Lung microvascular endothelial cell (primary cell): ENCODE measurements at places on chromosomes 3 and 15.

GRCh38 chr15:42741710-42742109, 4.8 kb upstream of the CDAN1 start:
- DNase-seq, result no peak

GRCh38 chr15:81281456-81281735, 42.5 kb downstream of the STARD5 start:
- DNase-seq, result no peak

GRCh38 chr3:124759666-124760401, 29.6 kb downstream of the UMPS start:
- no peak for DNase-seq

DNA sequence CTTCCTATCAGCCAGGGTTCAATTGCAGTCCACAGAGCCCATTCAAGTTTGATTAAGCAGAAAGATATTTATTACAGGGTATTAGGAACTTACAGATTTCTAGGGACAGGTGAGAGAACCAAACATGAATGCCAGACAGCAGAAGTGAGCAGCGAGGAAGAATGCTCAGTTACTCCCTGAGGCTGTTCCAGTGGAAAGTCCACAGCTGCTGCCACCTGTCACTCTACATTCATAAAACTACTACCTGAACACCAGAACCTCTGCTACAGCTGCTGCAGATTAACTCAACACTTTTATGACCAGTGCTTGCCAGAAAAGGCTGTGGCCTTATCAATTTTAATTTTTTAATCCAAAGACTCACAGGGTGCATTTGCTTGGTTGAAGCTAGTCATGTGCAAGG, 325.4 kb upstream of the ONECUT1 start:
- DNase-seq, result no peak

DNA sequence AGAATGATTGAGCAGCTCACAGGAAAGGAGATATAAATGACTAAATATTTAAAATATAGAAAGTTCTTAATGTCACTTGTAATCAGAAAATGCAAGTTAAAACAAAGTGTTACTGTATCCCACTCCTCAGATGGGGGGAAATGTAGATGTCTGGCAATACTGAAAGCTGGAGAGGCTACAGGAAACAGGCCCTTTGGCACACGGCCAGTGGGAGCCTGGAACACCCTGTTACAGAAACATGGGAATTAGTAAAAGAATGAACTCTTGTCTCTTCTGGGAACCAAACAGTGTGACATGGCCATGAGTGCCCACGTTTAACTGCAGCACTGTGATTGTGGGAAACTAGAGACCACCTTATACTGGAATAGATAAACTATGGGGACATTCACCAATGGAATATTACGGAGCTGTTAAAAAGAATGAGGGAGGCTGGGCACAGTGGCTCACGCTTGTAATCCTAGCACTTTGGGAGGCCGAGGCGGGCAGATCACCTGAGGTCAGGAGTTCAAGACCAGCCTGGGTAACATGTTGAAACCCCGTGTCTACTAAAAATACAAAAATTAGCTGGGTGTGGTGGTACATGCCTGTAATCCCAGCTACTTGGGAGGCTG, 50.2 kb downstream of the CDCP1 start:
- peak; percentile 60 for DNase-seq

DNA sequence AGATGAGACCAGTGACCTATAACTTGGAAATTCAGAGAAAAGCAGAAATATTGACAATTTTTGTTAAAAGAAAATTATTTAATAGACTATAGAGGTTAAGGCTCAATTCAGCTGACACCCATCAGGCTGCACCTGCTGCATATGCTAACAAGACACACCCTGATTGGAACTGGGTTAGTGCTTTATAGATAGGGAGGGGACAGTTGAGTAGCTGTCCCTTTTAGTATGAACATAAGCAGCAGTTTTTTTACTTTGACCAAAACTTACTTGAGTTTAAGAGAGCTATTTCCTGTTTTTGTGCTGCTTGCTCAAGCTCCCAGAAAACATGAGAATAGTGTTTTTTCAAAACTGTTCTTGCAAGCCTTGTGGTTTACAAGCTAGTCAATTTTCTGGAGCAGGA, 292.6 kb downstream of the LRRC3B start:
- DNase-seq, result no peak

DNA sequence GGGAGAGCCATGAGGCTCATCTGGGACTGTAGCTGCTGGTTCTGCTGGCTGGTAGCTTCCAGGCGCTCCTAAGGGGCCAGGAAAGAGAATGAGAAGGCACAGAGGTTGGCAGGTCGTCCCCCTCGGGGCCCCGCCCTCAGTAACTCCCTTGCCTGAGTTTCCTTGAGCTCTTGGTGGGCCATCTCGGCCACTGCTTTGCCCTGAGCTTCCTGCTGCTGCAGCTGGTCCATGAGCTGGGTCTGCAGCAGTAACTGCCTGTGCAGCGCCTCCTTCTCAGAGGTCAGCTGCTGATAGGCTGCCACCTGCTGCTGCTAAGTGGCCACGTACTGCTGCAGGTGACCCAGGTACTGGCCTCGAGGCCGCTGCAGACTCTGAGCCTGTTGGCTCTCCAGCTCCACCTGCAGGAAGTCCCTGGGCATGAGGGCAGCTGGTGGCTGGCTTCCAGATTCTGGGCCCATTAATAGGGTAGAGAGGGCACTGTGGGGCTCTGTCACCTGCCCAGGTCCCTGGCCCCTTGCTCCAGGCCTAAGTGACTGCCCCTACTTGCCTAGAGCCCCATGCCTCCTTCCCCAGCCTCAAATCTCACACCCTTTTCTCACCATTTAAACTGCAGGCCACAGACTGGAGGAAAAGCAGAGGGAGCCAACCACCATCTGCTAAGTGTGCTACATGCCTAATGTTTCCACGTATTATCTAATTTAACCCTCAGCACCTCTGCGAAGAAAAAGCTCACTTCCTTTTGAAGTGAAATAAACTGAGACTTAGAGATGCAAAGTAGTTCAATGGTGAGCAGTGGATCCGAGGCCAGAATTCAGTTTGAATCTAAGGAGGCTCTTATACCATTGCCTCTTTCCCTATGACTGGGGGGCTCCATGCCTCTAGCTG, 10.8 kb upstream of the VPS33B start:
- DNase-seq, result peak; percentile 61

DNA sequence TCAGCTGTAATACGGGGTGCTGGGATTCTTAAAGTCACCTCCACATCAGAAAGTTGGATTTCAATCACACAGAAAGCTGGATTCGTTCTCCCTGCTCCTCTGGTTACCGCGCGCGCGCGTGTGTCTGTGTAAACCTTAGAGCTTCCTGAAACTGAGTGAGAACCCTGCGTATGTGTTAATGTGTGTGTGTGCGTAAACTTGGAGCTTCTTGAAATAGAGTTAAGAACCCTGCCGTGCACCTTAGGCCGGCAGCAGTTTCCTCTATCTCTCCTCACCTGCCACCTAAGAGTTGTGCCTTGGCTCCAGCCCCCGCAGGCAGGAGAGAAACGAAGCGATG, 531 bp downstream of the LZTFL1 start:
- peak; percentile 49 for DNase-seq

- no peak for DNase-seq
These were observed 29.8 kb downstream of the ACAN start for GRCh38 chr15:88832820-88833730.

- DNase-seq, result peak; percentile 24
These were observed 658.4 kb upstream of the NECTIN3 start for GRCh38 chr3:110413266-110413665.

DNA sequence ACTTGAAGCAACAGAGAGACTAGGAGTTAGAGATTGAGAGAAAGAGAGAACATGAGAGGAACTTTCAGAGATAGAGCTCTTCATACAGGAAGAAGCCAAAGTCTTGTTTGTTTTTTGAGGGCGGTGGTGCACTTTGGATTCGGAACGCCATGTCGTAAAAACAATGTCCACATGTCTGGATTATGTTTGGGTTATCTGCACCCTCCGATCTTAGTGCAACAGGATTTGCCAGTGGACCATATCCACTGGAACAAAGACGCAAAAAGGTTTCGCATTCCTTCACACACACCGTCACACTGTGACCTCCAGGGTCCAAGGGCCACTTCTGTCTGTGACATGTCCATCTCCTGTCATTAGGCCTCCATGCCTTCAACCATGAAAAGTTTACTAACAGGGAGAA, 141.8 kb upstream of the ATP11B start:
- DNase-seq, result no peak

- peak; percentile 26 for DNase-seq
These were observed 156.1 kb downstream of the TBL1XR1 start for GRCh38 chr3:177041021-177041729.

DNA sequence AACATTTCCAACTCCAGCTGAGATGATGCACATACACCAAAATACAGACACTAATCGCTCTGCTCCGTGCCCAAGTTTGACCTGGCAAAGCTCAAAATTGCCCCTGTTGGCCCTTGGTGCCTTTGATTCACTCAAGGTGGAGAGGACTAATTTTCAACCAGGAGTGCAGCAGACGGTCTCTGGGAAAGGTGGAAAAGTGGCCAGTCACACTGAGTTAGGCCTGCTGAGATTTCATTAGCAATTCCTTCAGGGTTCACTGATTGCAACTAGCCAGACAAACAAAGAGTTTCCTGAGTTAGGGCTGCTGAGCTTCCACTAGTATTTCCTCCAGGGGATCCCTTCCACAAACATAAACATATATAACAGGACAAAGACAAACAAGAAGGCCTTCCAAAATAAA, 28.7 kb upstream of the LHFPL4 start:
- DNase-seq, result no peak

DNA sequence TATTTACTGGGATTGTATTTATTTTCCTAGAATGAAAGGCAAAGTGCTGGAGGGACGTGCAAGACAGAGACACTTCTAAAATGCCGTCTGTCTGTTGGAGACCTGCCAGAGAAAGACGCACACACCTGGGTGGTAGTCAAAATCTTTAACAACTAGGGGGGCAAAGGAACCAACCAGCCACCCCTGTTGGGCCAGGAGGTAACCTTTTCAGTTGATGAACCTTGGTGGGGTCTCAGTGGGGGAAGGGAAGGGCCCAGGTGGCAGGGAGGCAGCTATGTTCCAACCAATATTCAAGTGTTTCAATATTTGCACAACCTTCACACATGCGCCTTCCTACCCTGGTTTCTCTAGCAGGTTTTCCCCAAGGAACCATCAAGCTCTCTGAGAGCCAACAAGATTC, 99.0 kb downstream of the MEGF11 start:
- DNase-seq, result no peak

DNA sequence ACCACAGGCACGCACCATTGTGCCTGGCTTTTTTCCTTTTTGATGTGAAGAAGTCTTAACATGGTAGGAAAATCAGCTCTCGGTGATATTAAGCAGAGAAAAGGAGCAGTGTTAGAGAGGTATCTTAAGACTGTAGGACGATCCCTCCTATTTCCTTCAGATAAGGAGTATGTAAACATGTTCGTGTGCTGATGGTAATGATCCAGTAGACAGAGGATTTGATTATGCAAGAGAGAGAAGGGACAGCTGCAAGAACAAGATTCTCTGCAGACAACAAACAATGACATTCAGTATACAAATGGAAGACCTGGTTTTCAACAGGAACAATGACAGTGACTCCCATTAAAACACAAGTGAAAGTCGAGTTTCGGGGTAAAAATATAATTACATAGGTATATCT, 95.1 kb upstream of the MELTF start:
- no peak for DNase-seq

DNA sequence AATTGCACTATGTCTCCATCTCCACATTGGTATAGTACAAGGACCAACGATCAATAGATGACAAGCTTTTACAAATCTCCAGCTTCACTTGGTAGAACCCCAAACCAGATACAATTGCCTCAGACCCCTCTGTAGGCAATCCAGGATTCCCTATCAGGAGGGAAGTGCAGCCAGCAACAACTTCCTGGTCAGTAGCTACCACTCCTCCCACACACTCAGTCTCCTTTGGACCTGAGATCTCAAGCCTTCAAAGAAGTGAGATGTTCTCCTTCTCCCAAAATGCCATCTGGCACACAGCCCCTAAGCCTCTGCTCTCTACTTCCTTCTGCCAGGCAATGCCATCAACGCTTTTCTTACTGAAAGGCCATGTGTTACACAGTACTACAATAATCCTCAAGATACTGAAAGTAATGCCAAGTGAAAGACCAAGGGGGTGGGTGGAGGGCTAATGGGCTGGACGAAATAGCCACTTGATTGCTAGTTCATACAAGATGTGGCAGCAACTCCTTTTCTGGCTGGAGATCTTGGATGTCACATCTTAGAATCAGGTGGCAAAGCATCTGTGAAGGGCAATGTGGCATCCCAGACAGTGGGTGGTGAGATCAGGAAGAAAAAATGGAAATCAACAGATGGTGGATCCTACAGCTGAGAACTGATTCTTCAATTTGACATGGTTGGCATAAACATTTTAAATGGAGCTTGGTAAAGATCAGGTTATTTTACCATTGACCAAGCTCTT, 75.3 kb upstream of the ACP3 start:
- DNase-seq, result no peak

DNA sequence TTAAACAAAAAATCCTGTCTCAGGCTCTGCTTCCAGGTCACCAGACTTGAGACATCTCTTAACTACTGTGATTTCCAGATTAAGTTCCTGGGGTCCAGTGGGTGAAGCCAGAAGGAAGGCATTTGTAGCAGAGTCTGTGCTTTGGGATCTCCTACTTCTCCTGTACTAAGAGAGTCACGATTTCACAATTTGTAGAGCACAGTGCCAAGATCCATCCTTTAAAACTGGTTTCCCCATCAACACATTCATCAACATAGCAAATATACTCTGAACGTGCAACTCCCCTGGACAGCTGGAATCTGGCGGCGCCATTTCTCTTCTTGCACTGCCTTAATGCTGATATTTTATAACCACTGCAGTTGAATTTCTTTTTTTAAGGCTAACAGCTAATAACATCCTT, 33.2 kb downstream of the CDCP1 start:
- no peak for DNase-seq

DNA sequence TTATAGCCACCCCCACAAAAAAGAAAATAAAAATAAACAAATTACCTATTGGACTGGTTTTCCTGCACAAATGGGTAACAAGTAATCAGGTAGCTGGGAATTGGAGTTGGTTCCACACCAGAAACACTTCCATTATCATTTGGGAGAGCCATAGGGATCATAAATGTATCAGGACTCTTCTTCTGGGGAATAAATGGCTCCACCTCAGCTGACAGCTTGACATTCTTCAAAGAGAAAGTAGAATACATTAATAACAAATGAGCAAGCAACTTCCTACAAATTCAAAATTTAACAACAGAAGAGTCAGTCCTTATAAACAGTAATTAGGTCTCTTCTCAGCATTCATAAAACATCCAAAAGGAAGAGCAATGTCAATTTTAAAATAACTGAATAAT, 8.7 kb downstream of the SECISBP2L start:
- DNase-seq, result peak; percentile 25

DNA sequence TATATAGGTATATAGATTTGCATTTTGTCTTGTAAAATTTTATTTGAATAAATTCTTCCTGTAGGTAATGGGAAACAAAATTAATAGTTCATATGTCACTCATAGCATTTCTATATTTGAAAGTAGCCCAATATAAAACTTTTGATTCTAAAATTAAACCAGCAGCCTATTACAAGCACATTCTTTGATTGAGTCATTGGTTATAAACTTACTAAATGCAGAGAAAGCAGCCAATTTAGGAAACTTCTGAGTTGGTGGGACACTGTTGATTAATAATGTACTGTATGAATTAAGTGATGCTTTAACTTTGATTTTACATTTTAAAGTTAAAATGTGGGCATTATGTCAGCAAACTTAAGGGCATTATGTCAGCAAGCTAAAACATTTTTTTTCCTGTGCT, 34.5 kb downstream of the NR1D2 start:
- no peak for DNase-seq
